ENCODE measurements at places on chromosomes 2 and 18.

GRCh38 chr2:11558214-11558886 lies 24.5 kb downstream of the GREB1 start:
- no peak for DNase-seq

- no peak for DNase-seq
Measured at GRCh38 chr18:30545393-30545792, 497.1 kb downstream of the DSC3 start.

- DNase-seq, result no peak
Measured at GRCh38 chr18:77137851-77138250, 5.3 kb upstream of the MBP start.

DNA sequence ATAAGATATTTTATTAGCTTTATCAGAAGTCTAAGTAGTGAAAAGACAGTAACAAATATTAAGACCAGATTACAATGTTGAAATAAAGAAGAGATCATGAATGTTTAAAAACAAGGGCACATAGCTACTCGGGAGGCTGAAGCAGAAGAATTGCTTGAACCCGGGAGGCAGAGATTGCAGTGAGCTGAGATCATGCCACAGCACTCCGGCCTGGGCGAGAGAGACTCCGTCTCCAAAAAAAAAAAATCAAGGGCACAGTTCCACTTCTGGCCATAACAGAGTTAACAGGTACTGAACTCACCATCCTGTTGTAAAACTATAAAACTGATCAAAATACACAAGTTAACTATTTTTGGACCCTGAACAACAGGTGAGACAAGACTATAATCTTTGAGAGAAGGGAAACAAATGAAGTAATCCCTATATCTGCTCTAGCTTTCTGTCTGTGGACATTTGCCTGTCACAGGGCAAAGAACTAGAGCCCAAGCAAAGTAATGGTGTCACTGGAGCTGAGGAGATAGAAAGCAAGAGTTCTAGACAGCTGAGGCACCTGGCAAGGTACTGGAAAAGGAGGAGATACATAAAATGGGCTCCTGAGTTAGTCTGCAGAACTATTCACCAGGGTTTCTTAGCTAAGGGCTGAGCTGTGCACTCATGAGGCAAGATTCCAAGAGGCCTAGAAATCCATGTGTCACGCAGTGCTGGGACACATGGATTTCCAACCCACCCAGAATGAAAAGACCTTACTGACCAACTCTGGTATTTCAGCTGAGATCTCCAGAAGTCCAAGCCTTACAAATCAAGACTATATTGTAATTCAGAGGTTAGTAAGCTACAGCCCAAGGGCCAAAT lies 15.2 kb downstream of the MMADHC start:
- no peak for DNase-seq

DNA sequence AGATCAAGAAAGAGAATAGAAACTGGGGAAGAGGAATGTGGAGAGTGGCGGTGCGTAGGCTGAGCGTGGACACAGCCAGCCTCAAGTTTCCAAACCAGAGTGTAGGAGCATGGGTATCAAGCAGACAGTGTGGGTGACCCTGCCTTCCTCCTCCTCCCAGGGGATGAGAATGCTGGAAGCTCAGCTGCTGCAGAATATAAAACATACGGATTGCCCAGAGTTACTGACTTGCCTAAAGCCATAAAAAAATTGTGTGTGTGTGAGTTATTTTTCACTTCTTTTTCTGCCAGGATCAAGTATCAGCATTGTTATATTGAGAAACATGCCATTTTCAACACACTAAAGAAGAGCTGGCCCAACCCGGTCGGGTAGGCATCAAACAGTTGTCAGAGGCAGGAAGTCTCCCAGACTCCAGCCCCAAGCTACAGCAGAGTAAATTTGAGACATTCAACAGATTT lies 333.3 kb upstream of the ACVR2A start:
- DNase-seq, result no peak

DNA sequence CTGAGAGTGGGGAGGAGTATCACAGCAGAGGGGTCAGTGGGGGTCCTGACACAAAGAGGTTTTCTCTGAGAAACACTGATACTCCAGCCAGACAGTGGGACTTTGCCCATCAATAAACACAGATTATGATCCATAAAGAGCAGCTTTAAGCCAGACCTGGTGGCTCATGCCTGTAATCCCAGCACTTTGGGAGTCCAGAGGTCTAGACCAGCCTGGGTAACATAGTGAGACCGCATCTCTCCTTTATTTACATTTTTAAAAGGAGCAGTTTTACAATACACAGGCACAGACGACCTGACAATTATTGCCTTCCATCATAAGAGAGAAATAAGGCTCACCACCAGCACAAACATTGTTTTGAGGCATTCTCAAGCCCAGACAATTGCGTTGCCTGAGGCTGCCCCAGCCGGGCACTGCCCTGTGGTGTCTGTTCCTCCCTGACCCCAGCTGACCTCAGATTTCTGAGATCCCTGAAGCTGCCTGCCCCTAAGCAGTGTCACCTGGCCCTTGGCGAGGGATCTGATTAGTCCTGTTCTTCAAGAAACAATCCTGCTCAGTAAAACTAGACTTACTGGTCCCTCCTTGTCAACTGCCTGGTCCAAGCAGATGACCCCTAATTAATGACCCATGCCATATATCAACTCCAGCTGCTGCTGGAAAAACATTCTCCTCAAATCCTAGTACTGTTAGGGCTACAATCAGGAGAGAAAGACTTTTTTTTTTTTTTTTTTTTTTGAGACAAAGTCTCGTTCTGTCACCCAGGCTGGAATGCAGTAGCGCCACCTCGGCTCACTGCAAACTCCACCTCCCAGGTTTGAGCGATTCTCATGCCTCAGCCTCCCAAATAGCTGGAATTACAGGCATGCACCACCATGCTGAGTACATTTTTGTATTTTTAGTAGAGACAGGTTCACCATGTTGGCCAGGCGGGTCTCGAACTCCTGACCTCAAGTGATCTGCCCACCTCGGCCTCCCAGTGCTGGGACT lies 59.4 kb upstream of the SOS1 start:
- DNase-seq, result no peak

GRCh38 chr18:29004921-29005320 lies 828.0 kb upstream of the CDH2 start:
- no peak for DNase-seq

DNA sequence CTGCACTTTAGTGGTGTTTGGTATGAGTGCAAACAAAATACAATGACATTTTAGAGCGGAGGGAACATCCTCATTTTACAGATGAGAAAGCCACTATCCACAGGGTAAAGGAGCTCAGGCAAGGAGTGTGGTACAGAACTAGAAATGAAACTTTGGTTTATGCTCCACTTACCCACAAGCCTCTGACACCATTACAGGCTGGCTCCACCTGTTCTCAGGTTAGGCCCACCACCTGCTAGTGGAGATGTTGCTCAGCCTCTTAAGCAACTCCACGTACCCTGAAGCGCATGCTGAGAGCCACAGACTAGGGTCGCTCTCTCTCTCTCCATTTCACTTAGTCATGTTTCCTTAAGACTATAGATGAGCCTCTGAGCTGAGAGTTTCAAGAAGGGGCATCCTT lies 130.0 kb downstream of the MBD2 start:
- no peak for DNase-seq

DNA sequence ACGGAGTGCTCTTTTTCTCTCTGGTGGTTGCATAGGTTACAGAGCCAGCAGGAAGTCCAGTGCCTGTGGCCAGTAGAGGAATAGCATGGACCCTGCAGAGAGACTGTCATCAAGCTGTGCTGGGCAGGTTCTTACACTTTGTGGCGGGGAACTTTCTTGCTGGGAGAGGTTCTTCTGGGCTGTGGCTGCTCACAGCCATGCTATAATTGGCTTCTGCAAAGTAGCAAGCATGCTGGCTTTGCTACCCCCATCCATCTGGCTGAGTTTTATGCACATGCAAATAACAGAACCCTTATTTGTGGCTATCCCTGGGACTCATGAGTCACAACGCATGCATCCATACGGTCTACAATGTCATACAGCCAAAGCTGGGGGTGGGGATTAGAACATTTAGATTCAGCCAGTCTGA lies 68.9 kb downstream of the PLCL1 start:
- no peak for DNase-seq

DNA sequence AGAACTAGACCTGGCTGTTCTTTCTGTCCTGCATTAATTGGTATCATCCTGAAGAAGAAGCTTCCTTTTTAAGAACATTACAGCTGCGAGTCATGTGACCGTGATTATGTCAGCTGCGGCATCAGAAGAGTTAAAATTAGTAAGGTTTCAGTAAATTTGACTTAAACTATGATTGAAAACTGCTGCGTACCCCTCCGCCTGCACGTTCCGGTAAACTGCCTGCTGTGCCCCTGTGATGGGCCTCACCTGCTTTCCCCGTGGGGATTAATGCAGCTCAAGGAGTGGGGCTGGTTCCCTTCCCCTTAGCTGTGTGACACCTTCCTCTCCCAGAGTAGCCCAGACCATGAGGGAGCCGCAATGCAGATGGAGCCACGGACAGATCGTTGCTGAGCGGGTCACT lies 36.1 kb upstream of the MYO3B start:
- no peak for DNase-seq

DNA sequence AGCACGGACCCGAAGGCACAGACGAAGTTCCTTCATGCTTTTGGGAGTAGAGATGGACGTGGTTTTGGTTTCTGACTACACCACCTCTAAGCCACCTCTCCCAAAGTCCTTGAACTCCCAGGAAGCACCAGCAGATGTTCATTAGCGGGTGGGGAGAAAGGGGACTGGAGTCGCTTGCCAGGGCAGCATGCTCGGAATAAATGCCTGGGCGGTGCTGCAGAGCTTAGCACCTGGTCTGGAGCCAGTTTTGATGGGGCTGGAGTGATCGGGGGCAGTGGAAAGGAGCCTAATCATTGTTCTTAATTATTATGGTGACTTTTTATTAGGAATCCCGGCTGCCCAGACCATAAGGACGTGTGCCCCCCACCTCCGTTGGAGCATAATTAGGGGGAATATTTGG lies 220.8 kb downstream of the TFCP2L1 start:
- DNase-seq, result no peak

GRCh38 chr2:191153716-191154115 lies 2.9 kb upstream of the STAT4 start:
- DNase-seq, result no peak

- no peak for DNase-seq
Measured at GRCh38 chr2:18467749-18468360, 92.6 kb downstream of the RDH14 start.

- no peak for DNase-seq
Measured at GRCh38 chr2:26985807-26986206, 15.4 kb downstream of the MAPRE3 start.
